Ascending aorta (tissue), 2 donors: ENCODE measurements at places on chromosomes 2 and 18.

GRCh38 chr2:64943387-64944150 is 45.6 kb upstream of the SLC1A4 start:
- no peaks in the 10 kb centered on the region for H3K36me3 ChIP-seq
- no peak overlapping the region for H3K4me3 ChIP-seq

DNA sequence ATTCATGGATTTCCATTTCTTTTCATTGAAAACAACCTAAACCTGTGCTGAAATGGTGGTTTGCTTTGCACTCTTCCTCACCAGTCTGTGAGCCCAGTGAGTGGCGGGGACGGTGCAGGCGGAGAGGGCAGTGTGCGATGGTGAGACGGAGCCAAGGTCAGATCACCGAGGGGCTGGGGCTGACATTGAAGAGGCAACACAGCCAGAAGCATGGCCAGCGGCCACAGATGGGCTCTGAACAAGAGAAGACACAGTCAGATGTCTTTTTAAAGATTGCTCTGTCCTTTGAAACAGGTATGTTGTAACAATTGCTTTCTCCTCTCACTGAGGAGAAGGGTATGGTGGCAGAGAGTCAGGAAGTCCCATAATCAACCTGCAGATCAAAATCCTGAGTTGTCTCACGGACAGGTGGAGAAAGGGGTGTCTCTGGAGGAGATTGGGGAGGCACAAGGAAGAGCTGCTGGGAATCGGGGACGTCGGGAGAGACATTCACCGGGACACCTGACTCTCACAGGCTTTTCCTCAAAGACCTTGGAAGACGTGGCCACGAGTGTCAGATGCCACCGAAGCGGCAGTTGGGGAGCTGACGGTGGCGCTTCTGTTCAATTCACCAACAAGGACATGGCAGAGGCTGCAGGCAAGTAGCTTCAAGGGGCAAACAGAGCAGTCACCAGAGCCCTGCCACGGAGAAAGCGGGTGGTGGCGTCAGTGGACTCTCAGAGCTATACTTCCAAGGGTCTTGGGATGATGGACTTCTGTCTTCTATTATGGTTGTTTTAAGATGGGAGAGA is 12.1 kb upstream of the ZNF516 start:
- H3K27me3 ChIP-seq = no peaks in the 10 kb centered on the region
- no peak overlapping the region for H3K4me3 ChIP-seq
- DNase-seq = no peak
- no peaks in the 10 kb centered on the region for H3K4me1 ChIP-seq
- no peak overlapping the region for H3K27ac ChIP-seq
- H3K36me3 ChIP-seq = no peaks in the 10 kb centered on the region

GRCh38 chr2:178309541-178309940 is 115.2 kb downstream of the OSBPL6 start:
- H3K27me3 ChIP-seq = no peaks in the 10 kb centered on the region
- no peaks in the 10 kb centered on the region for H3K4me1 ChIP-seq
- no peaks in the 10 kb centered on the region for H3K36me3 ChIP-seq
- H3K4me3 ChIP-seq = no peak overlapping the region
- DNase-seq = no peak

DNA sequence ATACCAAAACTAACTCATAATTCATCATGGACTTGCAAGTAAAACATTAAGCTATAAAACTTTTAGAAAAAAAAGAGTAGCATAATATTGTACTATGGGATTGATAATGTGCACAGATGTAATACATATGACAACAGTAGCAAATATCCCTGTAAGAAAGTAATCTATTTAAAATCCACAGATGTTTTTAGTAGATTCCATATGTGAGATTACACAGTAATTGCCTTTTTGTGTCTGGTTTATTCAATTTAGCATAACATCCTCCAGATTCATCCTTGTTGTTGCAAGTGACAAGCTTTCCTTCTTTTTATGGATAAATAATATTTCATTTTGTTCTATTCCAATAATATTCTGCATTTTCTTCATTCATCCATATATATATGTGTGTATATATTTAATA is 278.2 kb upstream of the LRRTM4 start:
- no peak for DNase-seq
- H3K27me3 ChIP-seq = no peaks in the 10 kb centered on the region
- no peaks in the 10 kb centered on the region for H3K4me1 ChIP-seq

DNA sequence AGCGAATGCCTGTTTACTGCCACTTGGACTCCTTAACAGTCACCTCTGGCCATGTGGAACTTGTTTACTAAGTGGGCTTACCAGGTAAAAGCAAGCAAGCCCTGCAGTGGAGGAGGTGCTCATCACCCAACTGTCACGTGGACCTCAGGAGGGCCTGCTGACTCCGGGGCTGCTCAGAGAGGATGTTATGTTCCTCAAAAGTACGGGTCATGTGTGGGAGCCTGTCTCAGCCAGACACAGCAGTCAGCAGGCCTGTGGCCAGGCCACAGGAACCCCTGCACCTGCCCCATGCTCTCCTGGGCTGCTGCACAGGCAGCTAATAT is 36.2 kb downstream of the AMER3 start:
- no peaks in the 10 kb centered on the region for H3K36me3 ChIP-seq
- no peaks in the 10 kb centered on the region for H3K27me3 ChIP-seq
- no peak for DNase-seq

GRCh38 chr18:2956056-2956455 is 56.9 kb downstream of the LPIN2 start:
- H3K36me3 ChIP-seq = peaks cover 30% of the 10 kb centered on the region
- no peak overlapping the region for H3K4me3 ChIP-seq
- no peaks in the 10 kb centered on the region for H3K27me3 ChIP-seq

GRCh38 chr2:202140522-202141252 is 67.6 kb downstream of the KIAA2012 start:
- DNase-seq = no peak
- H3K27ac ChIP-seq = no peak overlapping the region
- H3K36me3 ChIP-seq = no peaks in the 10 kb centered on the region
- no peaks in the 10 kb centered on the region for H3K27me3 ChIP-seq
- peaks cover 2% of the 10 kb centered on the region for H3K4me1 ChIP-seq

GRCh38 chr2:8215159-8215863 is 466.5 kb upstream of the ID2 start:
- no peak for DNase-seq
- H3K27me3 ChIP-seq = no peaks in the 10 kb centered on the region
- peaks cover 1% of the 10 kb centered on the region for H3K4me1 ChIP-seq

- no peak overlapping the region for H3K4me3 ChIP-seq
- no peak for DNase-seq
- peaks cover 48% of the 10 kb centered on the region for H3K36me3 ChIP-seq
- H3K4me1 ChIP-seq = peaks cover 38% of the 10 kb centered on the region
- H3K27me3 ChIP-seq = no peaks in the 10 kb centered on the region
- H3K27ac ChIP-seq = peak overlapping the region; percentile 78
Observed at GRCh38 chr2:30252723-30253701, 21.7 kb downstream of the LBH start.

GRCh38 chr2:6967301-6967700 is 50.1 kb downstream of the RNF144A start:
- no peak for DNase-seq
- H3K4me1 ChIP-seq = no peaks in the 10 kb centered on the region
- no peaks in the 10 kb centered on the region for H3K27me3 ChIP-seq
- H3K27ac ChIP-seq = no peak overlapping the region
- H3K36me3 ChIP-seq = peaks cover 4% of the 10 kb centered on the region

GRCh38 chr2:215218587-215219577 is 80.5 kb upstream of the ABCA12 start:
- no peak overlapping the region for H3K27ac ChIP-seq
- no peaks in the 10 kb centered on the region for H3K36me3 ChIP-seq
- DNase-seq = no peak
- H3K4me1 ChIP-seq = no peaks in the 10 kb centered on the region
- no peaks in the 10 kb centered on the region for H3K27me3 ChIP-seq
- no peak overlapping the region for H3K4me3 ChIP-seq

DNA sequence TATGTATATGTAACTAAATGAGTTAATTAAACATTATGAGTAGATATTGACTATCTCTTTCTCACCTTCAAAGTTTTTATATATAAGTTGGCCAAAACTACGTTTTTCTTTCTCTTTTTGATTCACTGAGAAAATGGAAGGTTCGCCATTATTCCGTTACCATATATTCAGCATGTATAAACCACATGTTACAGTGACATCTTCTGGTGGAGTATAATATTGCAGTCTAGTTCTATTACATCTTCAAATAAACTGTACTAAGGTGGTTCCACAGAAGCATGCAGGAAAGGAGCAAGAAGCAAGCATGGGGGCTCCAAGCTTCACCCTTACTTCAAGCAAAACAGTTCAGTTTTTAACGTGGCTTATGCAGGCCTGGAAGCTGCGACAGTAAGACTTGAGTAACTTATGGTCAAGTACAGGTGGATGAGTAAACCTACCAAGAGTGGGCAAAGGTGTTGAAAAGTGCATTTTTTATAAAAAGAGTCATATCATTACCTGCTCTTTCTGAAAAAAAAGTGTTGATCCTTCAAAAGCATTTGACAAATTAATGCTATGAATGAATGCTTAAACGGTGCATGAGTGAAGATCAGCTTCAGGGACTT is 129.8 kb upstream of the RAB6C start:
- H3K4me1 ChIP-seq = no peaks in the 10 kb centered on the region
- no peak overlapping the region for H3K4me3 ChIP-seq

- H3K4me3 ChIP-seq = no peak overlapping the region
- no peaks in the 10 kb centered on the region for H3K27me3 ChIP-seq
- no peak overlapping the region for H3K27ac ChIP-seq
- DNase-seq = no peak
Observed at GRCh38 chr18:68564961-68565360, 149.9 kb downstream of the TMX3 start.

- DNase-seq = no peak
- H3K4me1 ChIP-seq = no peaks in the 10 kb centered on the region
- no peaks in the 10 kb centered on the region for H3K36me3 ChIP-seq
- no peak overlapping the region for H3K27ac ChIP-seq
- no peak overlapping the region for H3K4me3 ChIP-seq
Observed at GRCh38 chr2:182057002-182057401, 71.3 kb downstream of the PPP1R1C start.

GRCh38 chr2:79253243-79253774 is 93.8 kb upstream of the REG3A start:
- H3K27me3 ChIP-seq = no peaks in the 10 kb centered on the region
- no peak for DNase-seq
- no peaks in the 10 kb centered on the region for H3K4me1 ChIP-seq
- H3K27ac ChIP-seq = no peak overlapping the region
- no peak overlapping the region for H3K4me3 ChIP-seq

DNA sequence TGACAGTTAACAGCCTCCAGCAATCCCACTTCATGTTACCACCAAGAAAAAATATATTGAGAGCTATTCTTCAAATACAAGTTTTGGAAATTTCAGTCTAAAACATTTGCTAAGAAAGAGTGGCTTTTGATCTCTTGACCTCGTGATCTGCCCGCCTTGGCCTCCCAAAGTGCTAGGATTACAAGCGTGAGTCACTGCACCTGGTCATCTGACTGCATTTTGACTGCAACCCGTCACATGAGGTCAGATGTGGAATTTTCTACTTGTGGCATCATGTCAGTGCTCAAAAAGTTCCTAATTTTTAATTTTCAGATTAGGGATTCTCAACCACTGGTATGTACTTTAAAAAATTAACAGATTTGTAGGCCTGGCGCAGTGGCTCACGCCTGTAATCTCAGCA is 9.1 kb upstream of the CLK1 start:
- H3K36me3 ChIP-seq = peaks cover 23% of the 10 kb centered on the region
- H3K4me3 ChIP-seq = no peak overlapping the region
- H3K27ac ChIP-seq = no peak overlapping the region
- no peaks in the 10 kb centered on the region for H3K4me1 ChIP-seq
- DNase-seq = no peak

DNA sequence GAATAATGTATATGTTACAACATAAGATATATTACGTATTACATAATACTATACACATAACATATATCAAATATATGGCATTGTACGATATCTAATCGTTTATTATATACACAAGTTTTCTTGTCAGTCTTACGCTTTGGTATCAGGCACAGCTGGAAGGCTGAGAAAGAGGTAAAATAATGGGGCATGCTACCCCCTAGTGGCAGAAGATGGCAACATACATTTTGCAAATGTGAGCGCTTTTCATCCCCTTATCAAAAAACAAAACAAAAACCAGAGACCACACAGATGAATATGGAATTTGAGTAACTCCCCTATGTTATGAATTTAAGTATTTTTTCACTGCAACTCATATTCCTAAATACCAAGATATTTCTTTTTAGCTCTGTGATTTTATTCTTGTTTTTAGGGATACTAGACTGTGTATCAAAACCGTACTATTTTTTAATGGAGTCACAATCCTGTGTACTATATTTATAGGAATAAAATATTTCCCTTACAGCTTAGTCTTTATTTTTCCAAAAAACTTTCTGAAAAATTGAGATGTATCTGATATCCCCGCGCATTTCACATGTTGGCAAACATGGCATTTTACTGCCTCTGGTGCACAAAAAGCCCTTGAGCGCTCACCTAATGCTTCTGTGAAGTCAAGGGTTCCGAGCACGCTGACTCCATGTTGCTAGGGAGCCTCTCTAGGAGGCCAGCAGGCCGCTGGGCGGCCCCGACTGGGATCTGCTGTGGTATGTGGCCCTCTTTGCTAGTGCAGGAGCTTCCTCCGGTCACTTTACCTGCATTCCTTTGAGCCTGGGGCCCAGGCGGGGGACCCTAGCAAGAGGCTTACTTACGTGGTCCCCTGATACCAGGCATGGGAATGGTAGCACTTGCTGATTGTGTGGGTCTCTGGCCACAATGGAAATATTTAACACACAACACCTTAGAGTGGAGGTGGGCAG is 62.5 kb downstream of the SLC4A3 start:
- DNase-seq = peak; percentile 72
- peak overlapping the region; percentile 88 for H3K27ac ChIP-seq

DNA sequence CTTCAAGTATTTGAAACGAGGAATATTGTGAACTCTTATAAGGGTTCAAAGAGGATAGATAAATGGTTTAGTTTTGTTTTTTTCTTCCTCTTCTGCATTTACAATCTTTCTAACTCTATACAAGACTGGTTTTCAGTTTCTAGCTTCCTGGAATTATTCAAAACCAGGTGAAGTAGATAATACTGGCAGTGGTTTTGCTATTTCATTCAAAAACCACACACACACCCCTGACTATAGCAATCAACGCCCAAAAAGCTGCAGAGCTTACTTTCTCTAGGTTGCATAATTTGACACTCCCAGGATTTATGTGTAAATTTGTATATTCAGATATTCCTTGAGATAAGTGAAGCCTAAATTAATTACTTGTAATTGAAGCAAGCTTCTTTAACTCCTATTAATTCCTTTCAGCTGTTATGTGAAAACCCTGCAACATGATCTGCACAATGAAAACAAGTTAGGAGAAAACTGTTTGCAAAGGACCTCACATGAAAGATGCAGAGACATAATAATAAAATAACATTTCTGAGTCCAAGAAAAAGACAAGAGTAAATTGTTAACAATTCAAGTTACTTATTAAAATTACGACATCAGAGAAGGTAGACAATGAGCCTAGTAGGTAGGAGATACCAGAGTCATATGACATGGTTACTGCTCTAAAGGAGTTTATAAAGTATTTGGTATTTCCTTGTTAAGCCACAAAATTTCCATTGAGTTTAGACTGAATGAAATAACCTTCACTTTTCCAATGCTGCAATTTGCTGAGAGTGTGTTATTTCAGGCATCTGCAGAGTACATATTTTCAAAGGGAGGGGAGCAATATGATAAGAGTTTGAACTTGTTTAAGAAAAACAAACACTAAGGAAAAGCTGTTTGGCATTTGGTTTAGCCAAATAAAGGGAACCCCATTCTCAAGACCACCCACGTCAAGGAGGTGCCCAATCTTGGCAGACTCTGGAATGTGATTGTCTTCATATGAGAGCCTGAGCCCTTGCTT is 1.6 kb upstream of the NFE2L2 start:
- H3K4me1 ChIP-seq = peaks cover 20% of the 10 kb centered on the region
- H3K36me3 ChIP-seq = no peaks in the 10 kb centered on the region
- no peaks in the 10 kb centered on the region for H3K27me3 ChIP-seq
- peak overlapping the region; percentile 97 for H3K4me3 ChIP-seq
- DNase-seq = no peak
